ENCODE measurements at places on chromosomes 5 and 9.

DNA sequence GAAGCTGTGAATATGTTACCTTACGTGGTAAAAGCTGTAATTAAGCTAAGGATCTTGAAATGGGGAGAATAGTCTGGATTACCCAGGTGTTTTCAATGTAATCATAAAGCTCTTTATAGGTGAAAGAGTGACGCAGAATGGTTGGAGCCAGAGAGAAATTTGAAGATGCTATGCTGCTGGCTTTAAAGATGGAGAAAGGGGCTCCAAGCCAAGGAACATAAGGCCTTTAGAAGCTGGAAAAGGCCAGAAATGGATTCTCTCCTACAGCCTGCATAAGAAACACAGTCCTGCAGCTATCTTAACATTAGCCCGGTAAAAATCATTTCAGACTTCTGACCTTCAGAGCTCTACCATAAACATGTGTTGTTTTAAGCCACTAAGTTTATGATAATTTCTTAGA is 243.3 kb upstream of the VLDLR start:
- no peak for DNase-seq

DNA sequence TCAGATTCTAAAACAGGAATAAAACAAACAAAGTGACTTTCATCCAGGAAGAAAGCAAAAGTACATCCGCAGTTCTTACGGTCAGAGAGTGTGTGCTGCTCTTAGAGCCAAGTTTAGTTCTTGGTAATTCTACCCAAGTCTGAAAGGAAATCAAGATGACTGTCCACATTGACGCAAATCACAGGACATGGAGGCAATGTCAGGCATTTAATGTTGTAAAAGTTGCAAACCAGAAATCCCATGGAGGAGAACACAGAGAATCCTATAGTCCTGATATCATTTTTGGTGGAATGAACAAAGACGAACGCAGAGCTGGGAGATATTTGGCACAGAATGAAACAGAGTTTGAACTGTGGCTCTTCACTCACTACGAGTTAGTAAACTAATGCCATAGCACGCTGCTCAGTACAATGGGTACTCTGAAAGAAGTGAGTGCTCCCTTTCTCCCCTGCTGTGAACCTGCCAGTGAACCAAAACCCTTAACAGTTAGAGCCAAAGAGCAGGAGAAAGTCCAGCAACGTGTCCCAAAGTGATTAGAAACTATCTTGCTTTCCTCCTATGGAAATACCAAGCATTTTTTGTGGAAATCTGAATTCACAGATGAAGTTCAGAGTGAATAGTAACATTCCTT is 74.3 kb downstream of the MUSK start:
- DNase-seq: no peak

- DNase-seq: no peak
Observed at GRCh38 chr5:28714907-28715698, 1676.7 kb upstream of the CDH9 start.

- DNase-seq: peak; percentile 63
Observed at GRCh38 chr5:133930061-133930812, 38.2 kb downstream of the C5orf15 start.

- DNase-seq: no peak
Observed at GRCh38 chr5:171592736-171593135, 173.3 kb downstream of the FGF18 start.

GRCh38 chr5:90866333-90866732 is 307.7 kb downstream of the ADGRV1 start:
- no peak for DNase-seq

DNA sequence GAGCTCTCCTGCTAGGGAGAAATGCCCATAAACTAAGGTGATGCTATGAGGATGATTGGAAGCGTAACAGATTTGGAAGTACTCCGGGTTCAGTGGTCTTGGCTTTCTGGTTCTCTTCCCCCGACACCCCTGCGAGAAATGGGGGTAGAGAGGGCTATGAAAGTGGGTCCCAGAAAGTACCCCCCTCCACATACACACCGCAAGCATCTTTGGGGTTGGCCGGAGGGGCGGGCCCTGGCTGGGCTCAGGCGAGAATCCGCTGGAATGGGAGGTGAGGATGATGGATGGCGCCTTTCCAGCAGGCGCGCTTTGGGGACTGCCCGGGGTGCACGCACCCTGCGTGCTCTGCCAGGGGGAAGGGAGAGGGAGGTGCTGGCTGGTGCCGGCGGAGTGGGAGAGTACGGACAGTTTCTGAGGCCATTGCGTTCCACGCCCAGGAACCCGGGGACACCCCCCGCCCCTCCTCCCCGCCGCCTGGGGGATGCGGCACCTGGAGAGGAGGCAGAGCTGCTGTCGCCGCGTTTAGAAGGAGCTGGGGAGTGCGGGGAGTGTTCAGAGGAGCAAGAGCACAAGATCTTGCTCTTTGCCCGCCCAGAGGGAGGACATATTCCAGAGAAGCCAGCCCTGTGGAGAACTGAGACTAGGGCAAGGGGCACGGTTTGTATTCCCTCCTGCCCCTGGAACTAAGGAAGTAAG is 1.9 kb downstream of the PCSK5 start:
- no peak for DNase-seq

DNA sequence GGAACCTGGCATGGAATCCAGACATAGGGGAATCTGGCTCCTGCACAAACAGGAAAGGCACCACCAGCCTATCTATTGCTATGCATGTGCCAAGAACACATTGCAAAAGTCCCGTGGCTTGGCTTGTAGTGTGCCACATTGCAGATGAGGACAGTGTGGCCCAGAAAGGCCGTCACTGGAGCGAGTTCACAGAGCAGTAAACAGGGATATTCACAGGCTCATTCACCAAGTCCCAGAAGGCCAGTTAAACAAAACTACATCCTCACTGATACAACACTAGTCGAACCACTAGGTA is 39.6 kb upstream of the TRIM32 start:
- DNase-seq: no peak

DNA sequence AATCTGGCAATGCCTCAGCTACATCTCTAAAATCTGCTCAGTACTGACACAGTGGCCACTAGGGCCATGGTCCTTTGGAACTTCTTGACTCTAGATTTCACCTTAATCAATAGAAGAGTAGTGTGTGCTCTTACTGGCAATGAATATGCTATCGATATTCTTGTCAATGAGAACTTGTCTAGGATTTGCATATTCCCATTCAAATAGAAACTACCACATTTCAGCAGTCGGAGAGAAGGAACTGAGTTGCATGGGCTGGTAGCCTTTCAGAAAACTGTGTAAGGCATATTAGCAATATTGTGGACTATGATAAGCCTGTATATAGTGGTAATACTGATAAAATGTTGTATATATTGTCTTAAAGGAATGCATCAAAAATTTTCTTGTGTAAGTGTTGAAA is 45.3 kb upstream of the NAA35 start:
- DNase-seq: no peak

- DNase-seq: no peak
Observed at GRCh38 chr5:142520885-142521284, 165.0 kb downstream of the FGF1 start.

DNA sequence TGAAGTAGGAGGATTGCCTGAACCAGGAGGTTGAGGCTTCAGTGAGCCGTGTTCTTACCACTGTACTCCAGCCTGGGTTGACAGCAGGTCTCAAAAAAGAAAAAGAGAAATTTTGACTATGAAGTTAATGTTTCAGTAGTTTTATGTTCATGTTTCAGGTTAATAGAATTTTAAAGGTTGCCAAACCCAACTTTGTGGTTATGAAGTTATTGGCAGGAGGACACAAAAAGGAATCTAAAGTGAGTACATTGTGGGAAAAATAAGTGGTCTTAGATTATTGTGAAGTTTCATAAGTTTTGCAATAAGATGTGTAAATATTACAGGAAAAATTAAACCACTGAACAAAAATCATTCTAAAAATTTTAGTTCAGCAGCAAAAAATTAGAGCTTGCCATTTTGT is 78.6 kb downstream of the GOLM1 start:
- no peak for DNase-seq

- no peak for DNase-seq
Observed at GRCh38 chr9:122221183-122221811, 7.5 kb downstream of the LHX6 start.

- DNase-seq: no peak
Observed at GRCh38 chr5:153425914-153426313, 64.6 kb upstream of the GRIA1 start.

DNA sequence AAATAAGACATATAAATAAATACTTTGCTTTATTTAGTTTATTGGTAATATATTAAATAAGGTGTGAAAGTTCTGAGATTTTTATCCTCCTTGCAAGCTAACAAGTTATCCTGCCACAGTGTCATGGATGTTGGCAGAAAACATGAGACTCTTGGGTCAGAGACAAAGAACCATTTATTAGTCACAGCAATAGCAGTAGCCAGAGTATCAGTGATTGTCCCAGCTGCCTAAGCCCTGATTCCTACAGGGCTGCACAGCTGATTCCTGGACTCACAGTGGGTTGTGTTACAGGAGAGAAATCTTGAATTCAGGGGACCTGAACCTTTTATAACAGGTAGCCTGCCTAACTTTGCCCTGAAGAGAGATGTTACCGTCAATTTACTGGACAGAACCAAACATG is 304.5 kb upstream of the ZNF608 start:
- DNase-seq: no peak

Data from bone marrow (tissue), 2 donors.